Urothelium cell line (cell line): ENCODE measurements at places on chromosomes 5 and 9.

GRCh38 chr5:41524174-41524573 lies 13.8 kb upstream of the PLCXD3 start:
- DNase-seq = no peak

DNA sequence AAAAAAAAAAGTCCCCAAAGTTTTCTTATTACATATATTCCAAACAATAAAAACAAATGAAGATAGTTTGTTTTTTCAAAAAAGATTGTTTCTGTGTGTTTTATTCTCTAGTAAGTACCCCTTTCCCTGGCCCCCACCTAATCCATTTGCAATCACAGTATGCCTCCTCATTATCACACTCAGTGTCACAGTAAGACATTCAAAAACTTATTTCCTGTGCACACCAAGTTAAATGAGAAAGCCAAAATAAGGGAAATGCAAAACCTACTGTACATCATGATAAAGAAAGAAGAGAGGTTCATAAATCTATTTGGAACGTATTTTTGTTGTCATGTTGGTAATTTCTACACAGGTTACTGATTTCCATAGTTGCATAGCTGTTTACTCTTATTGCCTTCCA lies 62.3 kb downstream of the ST8SIA4 start:
- no peak for DNase-seq

- no peak for DNase-seq
Measured at GRCh38 chr5:82882316-82882715, 194.9 kb downstream of the TMEM167A start.

DNA sequence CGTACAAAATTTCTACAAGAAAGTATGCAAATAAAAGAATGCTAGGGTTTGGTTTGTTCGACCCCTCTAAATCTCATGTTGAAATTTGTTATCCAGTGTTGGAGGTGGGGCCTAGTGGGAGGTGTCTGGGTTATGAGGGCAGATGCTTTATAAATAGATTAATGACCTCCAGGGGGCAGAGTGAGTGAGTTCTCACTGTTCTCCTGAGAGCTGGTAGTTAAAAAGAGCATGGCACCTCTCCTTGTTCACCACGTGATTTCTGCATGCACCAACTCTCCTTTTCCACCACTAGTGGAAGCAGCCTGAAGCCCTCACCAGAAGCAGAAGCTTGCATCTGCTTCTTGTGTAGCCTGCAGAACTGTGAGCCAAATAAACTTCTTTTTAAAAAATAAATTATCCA lies 50.4 kb upstream of the FAM170A start:
- DNase-seq = peak; percentile 20

- DNase-seq = no peak
Measured at GRCh38 chr9:982394-983230, 6.2 kb downstream of the DMRT3 start.

GRCh38 chr5:32014096-32014745 lies 159.9 kb downstream of the GOLPH3 start:
- DNase-seq = no peak

DNA sequence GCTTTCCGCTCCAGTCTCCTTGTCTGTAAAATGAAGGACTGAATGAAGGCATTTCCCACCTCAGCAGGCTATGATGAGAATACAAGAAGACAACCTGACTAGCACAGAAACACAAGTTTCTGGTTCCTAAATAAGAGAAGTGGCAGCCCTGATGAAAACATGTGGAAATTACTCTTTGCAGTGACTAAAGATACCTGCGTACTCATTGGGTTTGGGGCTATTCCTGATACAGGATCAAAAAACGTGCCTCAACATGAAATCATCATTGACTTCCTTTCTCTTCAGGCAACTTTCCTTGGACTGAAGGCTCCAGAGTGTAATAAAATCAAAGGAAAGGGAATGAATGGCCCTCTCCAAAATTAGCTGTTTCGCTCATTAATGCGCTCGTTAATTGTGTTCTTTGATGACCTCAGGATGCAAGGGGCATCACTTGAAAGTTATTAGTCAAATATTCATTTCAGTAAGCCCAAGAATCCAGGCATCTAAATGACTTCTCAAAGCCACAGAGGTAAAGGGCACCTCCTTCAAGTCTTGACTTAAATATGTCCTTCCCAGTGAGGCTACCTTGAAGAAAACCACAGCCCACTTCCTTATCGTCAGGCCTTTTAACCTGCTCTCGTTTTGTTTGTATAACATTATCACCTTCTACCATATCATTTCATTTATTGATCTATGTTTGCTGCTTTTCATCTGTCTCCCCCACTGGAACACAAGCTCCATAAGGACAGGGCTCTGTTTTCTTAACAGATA lies 68.9 kb downstream of the RASEF start:
- DNase-seq = no peak

- no peak for DNase-seq
Measured at GRCh38 chr5:153429761-153430380, 60.6 kb upstream of the GRIA1 start.

GRCh38 chr5:133754575-133755169 lies 142.3 kb upstream of the FSTL4 start:
- DNase-seq = peak; percentile 17

GRCh38 chr9:84296146-84296843 lies 44.3 kb downstream of the SLC28A3 start:
- peak; percentile 31 for DNase-seq

DNA sequence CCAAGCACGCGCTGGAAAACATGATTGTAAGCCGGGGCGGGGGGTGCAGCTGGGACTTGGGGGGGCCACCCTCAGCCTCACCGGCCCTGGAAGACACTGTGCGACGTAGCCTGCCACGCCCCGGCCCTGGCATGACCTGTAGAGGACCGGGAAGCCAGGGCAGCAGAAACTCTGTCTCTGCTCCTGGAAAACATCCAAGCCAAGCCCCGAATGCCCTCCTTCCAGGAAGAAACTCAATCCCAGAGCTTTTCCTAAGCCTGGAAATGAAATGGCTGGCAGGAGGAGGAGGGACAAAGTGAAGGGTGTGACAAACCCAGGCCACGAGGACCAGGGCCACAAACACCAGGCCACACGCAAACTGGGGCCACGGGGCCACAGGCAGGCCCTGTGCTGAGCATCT lies 55.4 kb downstream of the KCNT1 start:
- DNase-seq = no peak

DNA sequence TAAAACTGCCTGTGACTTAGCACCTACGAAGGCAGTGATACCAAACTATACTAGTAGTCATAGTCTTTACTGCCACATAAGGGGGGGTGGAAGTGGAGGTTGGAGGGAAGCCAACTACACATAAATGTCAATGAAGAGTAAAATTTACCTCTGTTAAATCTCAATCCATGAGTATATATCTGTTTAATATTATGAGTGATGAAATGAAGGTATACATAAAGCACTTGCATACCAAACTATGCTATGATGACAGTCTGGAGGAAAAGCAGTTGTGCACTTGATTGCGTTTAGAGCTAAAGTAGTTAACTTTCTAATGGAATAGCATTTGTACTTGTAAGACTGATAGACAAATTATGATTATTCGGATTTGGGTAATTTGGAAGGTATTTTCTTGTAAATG lies 129.2 kb upstream of the POU5F2 start:
- DNase-seq = no peak

DNA sequence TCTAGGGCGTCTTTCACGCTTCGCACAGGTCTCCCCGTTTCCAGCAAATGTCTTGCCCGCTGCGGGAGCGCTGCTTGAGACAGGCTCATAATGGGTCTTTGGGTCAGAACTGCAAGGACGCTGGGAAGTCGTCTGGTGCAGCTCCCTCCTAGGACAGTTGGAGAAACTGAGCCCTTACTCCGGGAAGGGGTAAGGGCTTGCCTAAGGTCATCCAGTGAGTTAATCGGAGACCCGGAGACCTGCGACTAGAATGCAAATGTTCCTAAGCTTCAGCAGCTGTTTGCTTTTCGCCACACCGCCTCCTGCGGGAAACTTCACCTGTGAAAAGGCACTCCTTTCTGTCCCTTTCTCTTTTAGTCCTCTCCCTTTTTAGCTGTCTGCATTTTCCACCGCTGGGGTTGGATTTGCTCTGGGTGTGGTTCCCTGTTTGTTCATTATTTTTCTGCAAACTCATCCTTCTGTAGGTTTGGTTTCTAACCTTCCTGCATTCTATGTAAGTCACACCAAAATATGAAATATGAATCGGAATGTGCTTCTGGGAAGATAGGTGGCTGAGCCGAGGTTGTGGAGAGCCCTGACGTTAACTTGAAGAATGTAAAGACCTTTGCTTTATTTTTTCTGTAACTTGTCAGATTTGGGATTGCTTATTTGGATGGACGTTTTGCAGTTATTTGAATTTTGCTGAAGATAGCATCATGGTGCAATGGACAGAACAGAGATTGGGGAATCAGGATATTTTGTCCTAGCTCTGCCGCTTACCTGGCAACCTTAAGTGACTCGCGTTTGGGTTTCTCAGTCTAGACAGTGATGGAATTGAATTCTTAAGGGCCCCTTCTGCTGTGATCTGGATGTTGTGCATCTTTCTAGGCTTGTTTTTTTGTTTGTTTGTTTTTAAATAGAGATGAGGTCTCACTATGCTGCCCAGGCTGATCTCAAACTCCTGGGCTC lies 909 bp downstream of the SLC36A1 start:
- DNase-seq = peak; percentile 41

DNA sequence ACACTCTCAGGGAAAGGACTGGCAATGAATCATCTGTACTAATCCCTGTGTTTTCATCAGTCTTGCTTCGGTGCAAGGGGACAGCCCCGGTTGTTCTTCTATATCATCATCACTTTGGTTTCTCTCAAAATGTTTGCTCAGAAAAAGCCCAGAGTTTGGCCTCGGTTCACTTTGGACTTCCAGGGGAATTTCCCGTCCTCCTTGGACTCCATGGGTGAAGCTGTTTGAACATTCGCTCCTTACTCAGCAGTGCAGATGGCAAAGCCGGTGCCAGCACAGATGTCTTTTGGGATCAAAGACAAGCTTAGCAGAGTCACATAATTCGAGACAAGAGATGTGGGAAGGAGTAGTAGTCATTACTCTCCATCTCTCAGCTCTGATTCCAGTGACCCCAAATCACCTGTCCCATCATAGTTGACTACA lies 69.8 kb upstream of the TNFSF8 start:
- DNase-seq = no peak

DNA sequence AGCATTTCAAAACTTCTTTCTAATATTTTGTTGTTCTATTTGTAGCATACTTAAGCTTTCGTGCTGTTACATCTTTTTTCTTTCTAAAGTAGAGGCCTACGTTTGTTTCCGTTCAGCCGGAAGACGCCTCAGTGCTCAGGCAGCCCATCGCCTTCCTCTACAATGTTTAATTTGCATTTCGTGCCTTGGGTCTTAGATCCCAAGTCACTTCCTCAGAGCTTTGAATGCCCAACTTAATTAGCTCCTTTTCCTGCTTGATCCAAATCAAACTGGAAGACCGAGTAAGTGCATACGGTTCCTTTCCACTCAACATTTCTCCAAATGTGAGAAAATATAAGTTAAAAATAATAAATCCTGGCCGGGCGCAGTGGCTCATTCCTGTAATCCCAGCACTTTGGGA lies 43.2 kb downstream of the MRPL36 start:
- no peak for DNase-seq

GRCh38 chr5:134268919-134269318 lies 43.0 kb upstream of the PPP2CA start:
- no peak for DNase-seq

DNA sequence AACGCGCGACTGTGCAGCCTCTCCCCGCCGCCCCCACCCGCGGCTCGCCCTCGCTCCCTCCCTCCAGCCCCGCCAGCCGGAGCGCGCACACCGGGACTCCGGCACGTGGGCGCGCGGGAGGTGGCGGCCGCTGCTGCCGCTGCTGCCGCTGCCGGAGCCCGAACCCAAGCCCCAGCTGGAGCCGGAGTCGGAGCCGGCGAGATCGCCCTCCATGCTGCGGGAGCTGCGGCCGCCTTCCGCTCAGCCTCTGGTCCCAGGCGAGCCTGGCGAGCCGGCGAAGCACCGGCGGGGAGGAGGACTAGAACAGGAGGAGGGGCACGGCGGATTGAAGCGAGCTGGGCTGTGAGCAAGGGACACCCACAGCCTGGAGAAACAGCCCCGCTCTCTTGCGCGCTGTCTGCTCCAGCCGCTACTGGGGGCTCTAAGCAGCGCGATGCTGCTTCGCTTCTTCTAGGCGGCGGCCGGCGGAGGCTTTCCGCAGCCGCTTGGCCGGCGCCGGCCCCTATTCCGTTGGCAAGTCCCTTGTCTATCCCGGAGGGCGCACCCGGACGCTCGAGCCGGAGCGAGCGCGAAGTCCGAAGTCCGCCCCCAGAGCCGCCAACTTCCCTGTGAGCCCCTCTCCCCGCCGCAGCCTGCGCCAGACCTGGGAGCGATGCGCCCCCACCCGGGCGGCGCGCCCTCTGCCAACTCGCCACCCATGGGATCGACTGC lies 598.7 kb upstream of the SGCD start:
- peak; percentile 65 for DNase-seq

GRCh38 chr5:147661541-147661940 lies 121.0 kb downstream of the JAKMIP2 start:
- DNase-seq = no peak

GRCh38 chr5:2284678-2285077 lies 402.0 kb upstream of the IRX4 start:
- no peak for DNase-seq

- DNase-seq = no peak
Measured at GRCh38 chr9:3948826-3949556, 350.9 kb downstream of the GLIS3 start.
